ENCODE measurements at places on chromosomes 6 and 20. TPM values are rescaled to one million over a fixed set of nuclear protein-coding genes. Genes with fewer than 3 reads are reported as not detected.

Gene EDN3
- total RNA-seq: 1.7 TPM

Gene COL10A1
- total RNA-seq: not detected

Gene SOX4
- 2.8 TPM for total RNA-seq

Gene KIFC1
- 0.25 TPM for total RNA-seq

Gene TBXT
- not detected for total RNA-seq

Gene DAAM2
- 67.1 TPM for total RNA-seq

Gene DNMT3B
- 0.64 TPM for total RNA-seq

- no peaks in the 10 kb centered on the region for H3K27me3 ChIP-seq
- H3K4me3 ChIP-seq: no peak overlapping the region
- no peaks in the 10 kb centered on the region for H3K4me1 ChIP-seq
- DNase-seq: no peak
These were observed 540.9 kb upstream of the MAN1A1 start for GRCh38 chr6:119890470-119890869.

- no peak for DNase-seq
- no peak overlapping the region for H3K4me3 ChIP-seq
- no peaks in the 10 kb centered on the region for H3K27me3 ChIP-seq
- H3K36me3 ChIP-seq: no peaks in the 10 kb centered on the region
These were observed 730.4 kb downstream of the KIF16B start for GRCh38 chr20:15842872-15843271.

- no peak for DNase-seq
- H3K4me3 ChIP-seq: no peak overlapping the region
- H3K27me3 ChIP-seq: peaks cover 4% of the 10 kb centered on the region
These were observed 51.6 kb downstream of the RFX6 start for GRCh38 chr6:116928677-116929076.

- H3K4me3 ChIP-seq: no peak overlapping the region
- H3K36me3 ChIP-seq: no peaks in the 10 kb centered on the region
- no peaks in the 10 kb centered on the region for H3K27me3 ChIP-seq
- no peak for DNase-seq
- H3K4me1 ChIP-seq: no peaks in the 10 kb centered on the region
These were observed 297.8 kb downstream of the TAF4 start for GRCh38 chr20:61767761-61768494.

DNA sequence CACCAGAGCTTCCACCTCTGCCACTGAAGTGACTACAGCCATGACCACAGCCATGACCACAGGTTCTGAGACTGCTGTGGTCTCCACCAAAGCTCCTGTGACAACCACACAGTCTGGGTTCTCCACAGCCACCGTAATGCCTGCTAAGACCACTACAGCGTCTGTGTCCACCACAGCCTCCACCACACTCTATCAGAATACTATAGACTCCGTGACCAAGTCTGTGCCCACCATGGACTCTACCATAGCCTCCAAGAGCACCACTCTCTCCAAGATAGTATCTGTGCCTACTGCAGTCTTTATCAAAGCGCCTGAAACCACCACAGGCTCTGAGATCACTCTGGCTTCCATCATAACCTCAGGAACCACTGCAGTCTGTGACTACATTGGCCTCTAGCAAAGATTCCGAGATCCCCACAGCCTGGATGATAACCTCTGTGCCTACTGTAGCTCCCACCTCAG, 18.3 kb upstream of the MUC21 start:
- no peaks in the 10 kb centered on the region for H3K36me3 ChIP-seq
- H3K27ac ChIP-seq: no peak overlapping the region
- no peaks in the 10 kb centered on the region for H3K27me3 ChIP-seq
- H3K4me3 ChIP-seq: no peak overlapping the region

DNA sequence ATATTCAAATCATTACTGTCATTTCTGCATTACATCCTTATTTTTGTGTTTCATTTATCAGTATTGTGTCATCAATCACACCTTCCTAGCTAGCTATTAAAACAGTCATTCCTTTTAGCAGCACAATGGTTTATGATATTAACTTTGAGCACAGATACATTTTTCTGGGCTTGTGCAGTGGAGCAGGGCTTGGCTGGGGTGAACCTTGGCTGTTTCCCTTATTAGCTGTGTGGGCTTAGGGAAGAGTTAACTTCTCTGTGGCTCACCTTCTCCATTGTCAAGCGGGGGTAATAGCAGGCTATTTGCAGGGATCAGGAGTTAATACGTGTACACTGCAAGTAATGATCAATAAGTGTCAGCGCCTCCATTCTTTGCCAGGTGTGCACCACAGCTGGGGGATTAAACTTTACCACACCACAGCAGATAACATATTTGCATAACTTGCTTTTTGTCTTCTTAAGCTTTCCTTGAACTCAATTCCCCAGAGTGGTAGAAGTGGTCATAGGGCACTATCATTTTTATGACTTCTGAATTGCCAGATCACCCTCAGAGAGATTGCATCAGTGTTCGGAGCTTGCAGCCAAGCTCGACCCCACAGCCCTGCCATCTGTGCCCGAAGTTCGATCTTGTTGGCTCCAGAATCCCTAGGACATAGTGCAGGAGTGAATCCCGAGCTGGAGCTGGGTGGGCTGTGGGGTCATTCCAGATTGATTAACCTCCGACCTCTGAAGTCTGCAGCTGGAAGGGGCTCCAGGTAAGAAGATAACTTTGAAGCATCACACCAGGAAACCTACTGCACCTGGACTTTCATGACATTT, 1.5 kb upstream of the PYGB start:
- H3K27ac ChIP-seq: no peak overlapping the region
- no peaks in the 10 kb centered on the region for H3K36me3 ChIP-seq
- DNase-seq: no peak
- peak overlapping the region; percentile 75 for H3K4me3 ChIP-seq

DNA sequence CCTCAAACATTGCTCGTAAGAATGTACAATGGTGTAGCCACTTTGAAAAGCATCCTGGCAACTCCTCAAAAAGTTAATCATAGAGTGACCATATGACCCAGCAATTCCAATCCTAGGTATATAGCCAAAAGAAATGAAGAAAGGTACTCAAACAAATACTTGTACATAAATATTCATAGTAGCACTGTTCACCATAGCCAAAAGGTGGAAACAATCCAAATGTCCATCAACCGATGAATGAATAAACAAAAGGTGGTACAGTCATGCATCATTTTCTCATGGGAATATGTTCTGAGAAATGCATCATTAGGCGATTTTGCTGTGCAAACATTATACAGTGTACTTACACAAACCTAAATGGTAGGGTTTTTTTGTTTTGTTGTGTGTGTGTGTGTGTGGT, 74.4 kb upstream of the TBC1D7 start:
- no peaks in the 10 kb centered on the region for H3K36me3 ChIP-seq
- no peak for DNase-seq
- H3K4me3 ChIP-seq: no peak overlapping the region
- H3K27ac ChIP-seq: no peak overlapping the region
- H3K27me3 ChIP-seq: no peaks in the 10 kb centered on the region
- peaks cover 58% of the 10 kb centered on the region for H3K4me1 ChIP-seq

- no peaks in the 10 kb centered on the region for H3K36me3 ChIP-seq
- H3K4me1 ChIP-seq: no peaks in the 10 kb centered on the region
- no peaks in the 10 kb centered on the region for H3K27me3 ChIP-seq
- H3K4me3 ChIP-seq: no peak overlapping the region
- no peak overlapping the region for H3K27ac ChIP-seq
- no peak for DNase-seq
These were observed 213.6 kb downstream of the RNGTT start for GRCh38 chr6:88749849-88750248.

DNA sequence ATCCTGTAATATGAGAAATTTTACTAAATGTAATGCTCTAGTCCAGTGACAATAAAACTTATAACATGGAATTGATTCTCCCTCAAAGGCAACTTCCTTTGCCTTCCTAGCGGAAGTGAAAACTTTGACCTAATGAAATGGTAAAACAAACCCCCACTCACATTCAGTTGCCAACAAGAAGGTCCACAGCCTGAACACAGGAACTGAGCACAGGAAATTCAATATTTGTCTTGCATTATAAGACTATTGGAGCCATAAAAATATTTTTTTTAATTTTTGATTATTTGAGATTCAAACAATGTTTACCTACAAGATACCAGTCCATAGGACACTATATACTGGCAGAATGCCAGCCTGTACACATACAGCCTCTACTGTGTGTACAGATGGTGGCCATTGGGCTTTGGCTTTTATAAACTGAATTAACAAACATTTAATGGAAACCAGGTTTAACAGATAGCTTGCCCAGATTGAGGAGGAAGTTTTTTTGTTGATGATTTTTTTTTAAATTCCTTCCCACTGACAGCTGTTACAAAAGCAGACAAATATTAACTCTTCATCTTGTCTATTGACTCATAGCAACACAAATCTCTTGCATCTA, 481.5 kb upstream of the JAG1 start:
- DNase-seq: no peak
- H3K4me3 ChIP-seq: no peak overlapping the region
- H3K27me3 ChIP-seq: no peaks in the 10 kb centered on the region
- no peaks in the 10 kb centered on the region for H3K36me3 ChIP-seq
- peaks cover 6% of the 10 kb centered on the region for H3K4me1 ChIP-seq

DNA sequence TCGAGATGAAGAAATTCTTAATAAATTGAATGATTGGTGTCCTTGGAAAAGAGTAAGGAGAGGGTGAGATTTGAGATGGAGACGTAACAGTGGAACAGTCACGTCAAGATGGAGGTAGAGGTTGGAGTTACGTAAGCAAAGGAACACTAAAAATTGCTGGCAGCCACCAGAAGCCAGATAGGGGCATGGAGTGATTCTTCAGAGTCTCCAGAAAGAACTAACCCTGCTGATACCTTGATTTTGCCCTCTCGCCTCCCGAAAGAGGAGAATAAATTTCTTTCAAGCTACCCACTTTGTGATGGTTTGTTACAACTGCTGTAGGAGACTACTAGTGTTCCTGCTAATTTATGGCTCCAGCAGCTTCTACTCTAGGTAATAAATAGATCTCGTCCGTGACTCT, 17.6 kb downstream of the CD2AP start:
- no peaks in the 10 kb centered on the region for H3K36me3 ChIP-seq
- H3K4me1 ChIP-seq: peaks cover 7% of the 10 kb centered on the region
- H3K27me3 ChIP-seq: no peaks in the 10 kb centered on the region
- H3K4me3 ChIP-seq: no peak overlapping the region
- no peak overlapping the region for H3K27ac ChIP-seq
- no peak for DNase-seq

- DNase-seq: no peak
- no peaks in the 10 kb centered on the region for H3K27me3 ChIP-seq
- H3K4me3 ChIP-seq: no peak overlapping the region
- H3K27ac ChIP-seq: no peak overlapping the region
These were observed 40.2 kb upstream of the INSM1 start for GRCh38 chr20:20327746-20328145.

GRCh38 chr6:9646342-9647070, 768.4 kb downstream of the TFAP2A start:
- no peak overlapping the region for H3K27ac ChIP-seq
- no peak for DNase-seq
- no peak overlapping the region for H3K4me3 ChIP-seq
- no peaks in the 10 kb centered on the region for H3K36me3 ChIP-seq
- H3K27me3 ChIP-seq: no peaks in the 10 kb centered on the region

GRCh38 chr6:34525431-34526175, 30.5 kb downstream of the SPDEF start:
- DNase-seq: peak; percentile 42
- H3K27me3 ChIP-seq: no peaks in the 10 kb centered on the region
- no peak overlapping the region for H3K27ac ChIP-seq
- no peaks in the 10 kb centered on the region for H3K36me3 ChIP-seq
- H3K4me1 ChIP-seq: peaks cover 8% of the 10 kb centered on the region

GRCh38 chr6:45212976-45213375, 115.2 kb upstream of the RUNX2 start:
- H3K27ac ChIP-seq: no peak overlapping the region
- H3K4me3 ChIP-seq: no peak overlapping the region
- DNase-seq: no peak
- H3K4me1 ChIP-seq: no peaks in the 10 kb centered on the region
- no peaks in the 10 kb centered on the region for H3K36me3 ChIP-seq

GRCh38 chr20:35179292-35180212, 7.7 kb downstream of the PROCR start:
- H3K36me3 ChIP-seq: no peaks in the 10 kb centered on the region
- no peak for DNase-seq
- no peaks in the 10 kb centered on the region for H3K27me3 ChIP-seq
- H3K4me1 ChIP-seq: no peaks in the 10 kb centered on the region
- H3K4me3 ChIP-seq: no peak overlapping the region
